AG04450 (cell line): ENCODE measurements at places on chromosomes 3 and 15.

GRCh38 chr3:145578471-145578870 is 582.5 kb downstream of the PLOD2 start:
- no peak for DNase-seq

- DNase-seq, result no peak
Measured at GRCh38 chr15:63065262-63066221, 23.0 kb downstream of the TPM1 start.

GRCh38 chr3:145900056-145900829 is 260.7 kb downstream of the PLOD2 start:
- no peak for DNase-seq

DNA sequence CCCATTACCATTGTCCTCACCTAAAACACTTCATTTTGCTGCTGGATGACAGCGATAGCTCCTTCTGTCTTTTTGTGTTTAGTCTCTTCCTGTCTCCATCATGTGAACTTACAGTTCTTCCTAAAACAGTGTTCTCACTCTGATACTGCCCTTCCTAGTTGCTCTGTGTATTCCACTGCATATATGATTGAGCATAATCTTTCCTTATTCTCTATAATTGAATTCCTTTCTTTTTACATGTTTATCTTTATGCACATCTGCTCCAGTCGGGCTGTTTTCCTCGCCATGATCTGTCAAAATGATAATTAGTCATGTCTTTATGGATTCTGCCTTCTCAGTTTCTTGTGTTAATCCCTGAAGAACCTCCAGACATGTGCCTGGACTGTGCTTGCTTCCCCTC is 405.1 kb upstream of the SEMA6D start:
- DNase-seq, result no peak
